ENCODE measurements at places on chromosomes 2 and 18.

DNA sequence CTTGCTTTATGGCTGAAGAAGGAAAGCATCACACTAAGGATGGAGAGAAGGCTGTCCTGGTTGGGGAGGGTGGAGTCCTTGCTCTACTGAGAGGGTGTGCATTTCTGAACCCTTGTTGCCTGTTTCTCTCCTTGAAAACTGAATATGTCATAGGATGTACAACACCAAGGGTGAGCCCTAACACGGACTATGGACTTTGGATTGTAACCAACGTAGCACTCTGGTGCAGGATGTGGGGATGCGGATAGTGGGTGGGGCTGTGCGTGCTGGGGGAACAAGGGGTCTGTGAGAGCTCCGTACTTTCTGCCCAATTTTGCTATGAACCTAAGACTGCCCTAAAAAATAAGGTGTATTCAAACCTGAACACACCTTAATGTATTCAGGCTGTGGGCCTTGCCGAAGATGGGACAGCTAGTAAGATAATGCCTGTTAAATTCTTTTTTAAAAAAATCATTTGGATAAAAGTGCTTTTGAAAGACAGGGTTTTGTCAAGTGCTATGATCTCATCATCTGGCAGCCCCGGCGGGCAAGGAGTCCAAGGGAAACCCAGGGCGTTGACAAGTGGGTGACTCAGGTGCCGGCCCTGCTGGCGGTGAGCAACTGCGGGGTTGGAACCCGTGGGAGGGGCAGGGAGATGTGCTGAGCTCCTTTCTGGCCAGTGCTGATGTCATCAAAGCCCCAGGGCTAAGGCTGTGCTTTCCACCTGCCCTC is 54.0 kb downstream of the GATA6 start:
- H3K36me3 ChIP-seq: no peaks in the 10 kb centered on the region
- H3K4me1 ChIP-seq: peaks cover 2% of the 10 kb centered on the region
- H3K27ac ChIP-seq: peak overlapping the region; percentile 85
- H3K4me3 ChIP-seq: no peak overlapping the region

DNA sequence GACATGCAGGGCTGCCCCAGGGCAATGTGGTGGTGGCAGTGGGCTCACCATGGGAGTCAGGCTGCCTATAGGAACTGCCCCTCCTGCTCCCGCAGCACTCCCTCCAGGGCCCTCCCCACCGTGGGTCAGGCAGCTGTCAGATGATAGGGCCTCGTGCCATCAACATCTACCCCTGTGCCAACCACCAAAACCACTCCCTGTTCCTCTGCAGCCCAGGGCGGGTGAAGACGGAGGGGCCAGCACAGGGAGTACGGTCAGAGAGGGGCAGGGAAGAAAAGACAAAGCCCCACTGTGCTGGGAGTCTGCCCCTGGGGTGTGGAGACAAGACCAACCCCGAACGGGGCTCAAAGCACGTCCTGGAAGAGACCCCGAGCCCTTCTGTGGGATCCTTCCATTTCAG is 97.4 kb downstream of the TNS1 start:
- H3K27ac ChIP-seq: no peak overlapping the region
- peaks cover 10% of the 10 kb centered on the region for H3K4me1 ChIP-seq
- peaks cover 21% of the 10 kb centered on the region for H3K36me3 ChIP-seq
- no peak overlapping the region for H3K4me3 ChIP-seq

DNA sequence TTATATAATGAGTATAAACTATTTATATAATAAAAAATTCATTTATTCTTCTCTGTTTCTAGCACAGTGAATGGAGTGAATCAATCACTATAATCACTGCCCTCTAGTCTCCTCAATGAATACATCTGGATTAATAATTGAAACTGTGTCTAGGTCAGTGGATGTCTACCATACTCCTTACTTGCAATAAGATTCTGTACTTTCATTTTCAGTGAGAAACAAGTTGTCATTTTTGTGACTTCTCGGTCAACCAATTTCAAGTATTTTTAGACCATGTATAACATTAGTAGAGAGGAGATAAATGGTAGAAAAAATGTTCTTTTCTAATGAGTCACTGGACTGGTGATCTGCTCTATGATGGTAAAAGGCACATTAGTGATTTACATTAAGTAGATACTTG is 799.6 kb upstream of the CHAC2 start:
- no peaks in the 10 kb centered on the region for H3K4me1 ChIP-seq
- DNase-seq: no peak
- no peaks in the 10 kb centered on the region for H3K27me3 ChIP-seq
- no peak overlapping the region for H3K4me3 ChIP-seq

- no peak overlapping the region for H3K27ac ChIP-seq
- no peak for DNase-seq
- no peaks in the 10 kb centered on the region for H3K27me3 ChIP-seq
- H3K4me1 ChIP-seq: no peaks in the 10 kb centered on the region
- no peak overlapping the region for H3K4me3 ChIP-seq
Observed at GRCh38 chr18:46431522-46432171, 225.4 kb downstream of the LOXHD1 start.

DNA sequence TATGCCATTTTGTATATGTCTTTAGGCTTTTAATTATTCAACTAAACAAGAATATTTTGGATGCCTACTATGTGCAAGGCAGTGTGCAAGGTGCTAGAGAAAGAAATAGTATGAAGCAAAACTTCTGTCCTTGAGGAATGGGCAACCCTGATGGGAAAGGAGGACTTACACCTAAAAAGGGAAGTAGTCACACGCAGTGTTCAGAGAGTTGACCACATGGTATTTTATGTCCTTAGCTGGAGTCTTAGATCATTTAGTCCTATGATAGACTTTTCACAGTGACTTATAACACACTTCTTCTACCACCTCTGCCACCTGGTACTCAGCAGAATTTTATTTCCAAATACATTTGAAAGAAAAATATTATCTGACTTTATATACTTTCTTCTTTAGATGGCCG is 291.6 kb downstream of the PLCL1 start:
- no peak overlapping the region for H3K4me3 ChIP-seq
- no peaks in the 10 kb centered on the region for H3K4me1 ChIP-seq
- H3K36me3 ChIP-seq: no peaks in the 10 kb centered on the region
- H3K27ac ChIP-seq: no peak overlapping the region
- no peaks in the 10 kb centered on the region for H3K27me3 ChIP-seq
- DNase-seq: no peak

DNA sequence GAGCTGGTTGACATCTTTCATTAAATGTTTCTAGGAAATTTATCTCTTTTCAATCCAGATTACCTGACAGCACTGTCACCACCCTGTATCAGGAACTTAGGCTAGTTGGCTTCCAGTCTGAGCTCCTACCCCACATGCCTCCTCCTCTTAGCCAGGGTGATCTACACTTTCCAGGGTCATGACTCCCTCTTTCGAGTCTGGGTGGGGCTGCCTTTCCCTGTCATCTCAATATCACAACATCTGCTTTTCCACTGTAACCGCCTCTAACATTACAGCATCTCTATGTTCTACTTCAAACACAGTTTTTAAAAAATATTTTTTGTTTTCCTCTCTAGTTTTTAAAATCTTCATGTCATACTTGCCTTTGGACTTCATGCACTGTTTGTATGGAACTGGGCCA is 129.2 kb downstream of the RBMS1 start:
- H3K27me3 ChIP-seq: no peaks in the 10 kb centered on the region
- H3K4me1 ChIP-seq: peaks cover 3% of the 10 kb centered on the region
- H3K4me3 ChIP-seq: no peak overlapping the region

- H3K36me3 ChIP-seq: no peaks in the 10 kb centered on the region
- H3K27ac ChIP-seq: no peak overlapping the region
- H3K4me1 ChIP-seq: no peaks in the 10 kb centered on the region
- no peak overlapping the region for H3K4me3 ChIP-seq
Observed at GRCh38 chr18:49019446-49020045, 68.8 kb upstream of the SMAD7 start.

GRCh38 chr2:217934321-217935131 is 68.3 kb downstream of the TNS1 start:
- H3K4me3 ChIP-seq: no peak overlapping the region
- H3K27me3 ChIP-seq: no peaks in the 10 kb centered on the region

DNA sequence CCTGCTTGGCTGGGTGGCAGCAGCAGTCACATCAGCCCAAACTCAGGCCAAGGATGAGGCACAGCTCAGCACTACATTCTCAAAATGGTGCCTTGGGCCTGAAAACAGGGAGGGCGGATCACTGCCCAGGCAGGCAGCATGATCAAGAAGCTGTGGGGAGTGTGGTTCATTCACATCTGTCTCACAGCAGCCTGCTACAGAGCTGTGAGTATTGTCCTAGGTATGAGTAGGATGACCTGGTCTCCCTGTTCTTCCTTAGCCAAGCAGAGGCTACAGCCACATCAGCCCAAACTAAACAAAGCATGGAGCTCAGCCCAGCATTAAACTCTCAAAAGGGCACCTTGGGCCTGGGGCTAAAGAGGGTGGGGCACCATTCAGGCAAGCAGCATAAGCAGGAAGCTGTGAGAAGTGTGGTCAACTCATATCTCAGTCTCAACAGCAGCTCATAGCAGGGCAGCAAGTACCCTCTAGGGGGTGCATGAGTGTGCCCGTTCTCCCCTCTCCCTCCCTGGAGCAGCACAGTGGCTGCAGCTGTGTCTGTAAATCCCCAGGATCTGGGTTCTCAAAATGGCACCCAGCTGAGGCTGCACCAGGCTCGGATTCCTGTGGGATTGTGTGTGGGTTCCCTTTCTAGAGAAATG is 139.6 kb downstream of the TRABD2A start:
- DNase-seq: peak; percentile 17
- no peak overlapping the region for H3K27ac ChIP-seq
- H3K4me3 ChIP-seq: no peak overlapping the region
- no peaks in the 10 kb centered on the region for H3K4me1 ChIP-seq
- H3K27me3 ChIP-seq: no peaks in the 10 kb centered on the region
